ENCODE measurements at places on chromosomes 2 and 18.

- DNase-seq = no peak
Observed at GRCh38 chr18:10410472-10411308, 43.7 kb upstream of the APCDD1 start.

DNA sequence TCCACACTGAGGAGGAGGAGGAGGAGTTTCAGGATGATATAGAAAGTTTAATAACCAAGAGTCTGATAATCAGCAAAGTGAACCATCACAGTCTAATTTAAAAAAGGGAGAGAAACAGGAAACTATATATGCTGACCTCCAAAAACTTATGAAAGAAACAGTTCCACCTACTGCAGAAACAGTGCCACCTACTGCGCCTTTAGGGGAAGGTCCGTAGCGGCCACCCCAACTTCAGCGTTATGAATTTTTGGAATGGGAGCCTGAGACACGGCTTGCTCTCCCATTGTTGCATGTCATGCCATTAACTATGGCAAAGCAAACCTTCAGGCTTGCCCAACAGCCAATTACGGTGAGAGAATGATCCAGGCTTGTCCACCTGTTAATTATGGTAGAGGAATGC, 1719.2 kb upstream of the LRRTM1 start:
- no peak for DNase-seq

GRCh38 chr2:181411105-181411849, 45.9 kb upstream of the ITGA4 start:
- no peak for DNase-seq

DNA sequence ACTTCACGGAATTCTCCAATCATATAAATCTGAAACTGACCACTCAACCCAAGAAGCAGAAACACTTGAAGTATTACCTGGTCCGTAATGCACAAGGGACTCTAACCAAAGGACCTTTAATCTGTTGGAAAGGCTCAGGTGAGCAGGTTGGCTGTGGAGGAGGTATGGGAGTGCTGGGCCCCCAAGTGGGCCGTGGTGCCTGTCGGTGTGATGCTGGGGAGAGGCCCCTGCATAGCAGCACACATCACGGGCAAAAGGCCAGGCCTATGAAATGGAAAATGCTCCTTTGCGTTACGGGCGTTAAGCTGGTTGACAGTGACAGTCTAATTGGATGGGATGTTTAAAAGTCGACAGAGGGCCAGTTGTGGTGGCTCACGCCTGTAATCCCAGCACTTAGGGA, 42.6 kb downstream of the GREB1 start:
- DNase-seq = no peak

DNA sequence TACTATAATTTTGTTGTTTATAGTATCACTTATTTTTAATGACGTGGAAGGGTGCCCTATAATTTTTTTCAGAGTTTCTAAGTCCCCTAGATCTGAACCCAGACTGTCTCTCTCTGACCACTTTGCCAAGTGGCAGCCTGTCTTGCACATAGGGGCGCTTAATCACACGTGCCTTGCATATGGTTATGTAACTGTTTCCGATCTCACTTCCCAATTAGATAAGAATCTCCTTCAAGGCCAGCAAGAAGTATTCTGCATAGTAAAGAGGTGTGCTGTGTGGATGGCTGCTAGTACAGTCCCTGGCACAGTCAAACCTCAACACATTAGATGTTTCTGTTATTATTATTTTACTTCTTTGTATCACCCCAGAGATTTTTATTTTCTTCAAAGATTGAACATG, 197.8 kb upstream of the SIX2 start:
- no peak for DNase-seq

DNA sequence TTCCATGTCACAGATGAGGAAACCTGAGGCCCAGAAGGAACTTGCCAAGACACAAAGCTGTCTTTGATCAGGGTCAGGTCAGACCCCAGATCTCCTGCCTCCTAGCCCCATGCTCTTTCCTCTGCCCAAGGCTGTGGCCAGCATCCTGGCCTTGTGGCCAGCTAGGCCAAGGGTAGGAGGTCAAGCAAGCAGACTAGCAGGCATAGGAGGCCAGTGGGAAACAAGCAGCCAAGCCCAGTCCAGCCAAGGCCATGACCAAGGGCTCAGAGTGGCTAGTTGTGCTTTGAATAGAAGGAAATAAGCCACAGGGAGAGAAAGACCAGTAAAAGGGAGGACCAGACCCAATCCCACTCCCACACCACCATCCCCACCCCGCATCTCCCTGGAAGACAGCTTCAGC, 30.4 kb downstream of the KCNK3 start:
- DNase-seq = no peak

Data from ELR (cell line).